ENCODE measurements at places on chromosomes 16 and 17.

DNA sequence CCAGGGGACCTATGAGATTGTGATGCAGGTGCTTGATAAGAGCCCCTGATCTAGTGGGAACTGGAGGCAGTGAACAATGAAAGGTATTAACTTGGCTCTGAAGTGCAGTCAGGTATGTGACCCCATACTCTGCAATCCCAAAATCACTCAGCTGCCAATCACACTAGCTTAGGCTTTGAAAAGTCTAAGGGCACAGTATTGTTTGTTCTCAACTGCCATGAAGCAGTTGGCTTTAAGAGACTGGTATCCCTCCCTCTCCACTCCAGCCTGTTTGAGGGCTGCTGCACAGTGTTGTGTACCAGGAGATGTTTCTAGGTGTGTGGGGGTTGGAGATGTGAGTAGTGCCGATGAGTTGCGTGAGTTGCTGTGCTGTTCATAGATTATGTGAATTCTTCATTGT lies 2.4 kb downstream of the YPEL2 start:
- DNase-seq = no peak

DNA sequence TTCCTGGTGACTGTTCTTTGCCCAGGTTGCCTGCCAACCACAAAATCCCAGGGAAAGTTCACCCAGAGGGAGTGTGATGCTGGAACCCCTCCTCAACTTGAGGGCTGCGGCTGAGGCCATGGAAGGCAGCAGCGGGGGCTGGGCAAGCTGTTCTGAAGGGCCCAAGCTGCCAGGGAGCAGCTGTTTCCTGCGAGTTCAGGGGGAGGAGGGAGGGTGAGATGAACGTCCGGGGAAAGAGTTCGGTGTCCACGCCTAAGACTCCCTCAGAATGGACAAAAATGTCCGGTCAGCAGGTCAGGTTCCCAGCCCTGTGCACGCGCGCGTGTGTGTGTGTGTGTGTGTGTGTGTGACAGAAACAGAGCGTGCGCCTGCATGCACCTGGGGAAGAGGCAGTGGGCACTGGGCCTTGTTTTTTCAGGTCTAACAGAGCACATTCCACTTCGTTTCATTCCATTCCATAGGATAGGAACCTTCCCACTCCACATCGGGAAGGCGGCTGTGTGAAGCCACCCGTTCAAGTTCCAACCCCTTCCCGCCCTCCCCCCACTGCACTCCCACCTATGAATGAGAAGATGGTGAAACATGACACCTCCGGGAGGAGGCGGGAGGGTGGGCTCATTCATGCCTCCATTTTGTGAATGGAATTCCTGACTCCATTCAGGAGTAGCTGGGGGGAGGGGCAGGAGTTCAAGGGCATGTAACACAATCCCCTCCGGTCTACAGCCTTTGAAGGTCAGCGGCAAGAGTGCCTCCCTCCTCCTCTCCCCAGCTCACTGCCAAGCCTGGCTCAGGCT lies 15.7 kb downstream of the ETV4 start:
- DNase-seq = peak; percentile 92

DNA sequence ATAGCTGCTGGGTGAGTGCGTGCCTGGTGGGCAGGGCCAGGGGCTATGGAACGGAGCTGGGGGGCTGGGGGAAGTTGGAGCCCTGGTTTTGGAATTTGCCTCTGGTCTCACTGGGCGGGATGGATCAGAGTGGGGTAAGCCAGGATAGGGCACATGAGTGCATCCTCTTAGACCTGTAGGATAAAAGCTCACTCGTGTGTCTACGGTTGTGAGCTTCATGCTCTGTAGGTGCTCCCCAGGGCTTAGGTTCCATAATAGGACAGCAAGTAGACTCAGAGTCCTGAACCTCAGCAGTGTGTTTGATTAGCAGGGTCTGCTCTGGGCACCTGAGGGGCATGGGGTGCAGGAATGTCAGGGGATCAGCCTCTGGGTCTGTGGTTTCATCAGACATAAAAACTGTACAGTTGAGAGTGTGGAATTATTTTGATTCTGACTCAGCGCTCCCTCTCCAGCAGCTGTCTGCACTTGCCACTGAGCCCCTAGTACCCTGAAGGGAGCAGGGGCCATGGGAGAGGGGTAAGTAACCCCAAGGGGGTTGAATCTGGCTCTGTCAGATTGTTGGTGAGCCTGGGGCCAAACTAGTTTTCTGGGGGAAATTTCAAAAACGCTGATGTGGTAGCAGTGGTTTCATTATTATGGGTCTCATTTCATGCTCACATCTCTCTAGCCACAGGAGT lies 84.2 kb upstream of the LGALS9 start:
- no peak for DNase-seq

- DNase-seq = no peak
Measured at GRCh38 chr16:78892951-78893733, 707.4 kb downstream of the MAF start.

- no peak for DNase-seq
Measured at GRCh38 chr17:61856035-61856434, 7.3 kb downstream of the BRIP1 start.

- DNase-seq = no peak
Measured at GRCh38 chr17:78147315-78147998, 1.3 kb downstream of the C17orf99 start.

- peak; percentile 63 for DNase-seq
Measured at GRCh38 chr16:31428279-31428597, at the start of gene COX6A2. COX6A2 (minus strand) TSS chr16:31428360; CDS start chr16:31428325, 35 bp downstream.

- no peak for DNase-seq
Measured at GRCh38 chr16:88553739-88554138, 16.5 kb upstream of the ZC3H18 start.

DNA sequence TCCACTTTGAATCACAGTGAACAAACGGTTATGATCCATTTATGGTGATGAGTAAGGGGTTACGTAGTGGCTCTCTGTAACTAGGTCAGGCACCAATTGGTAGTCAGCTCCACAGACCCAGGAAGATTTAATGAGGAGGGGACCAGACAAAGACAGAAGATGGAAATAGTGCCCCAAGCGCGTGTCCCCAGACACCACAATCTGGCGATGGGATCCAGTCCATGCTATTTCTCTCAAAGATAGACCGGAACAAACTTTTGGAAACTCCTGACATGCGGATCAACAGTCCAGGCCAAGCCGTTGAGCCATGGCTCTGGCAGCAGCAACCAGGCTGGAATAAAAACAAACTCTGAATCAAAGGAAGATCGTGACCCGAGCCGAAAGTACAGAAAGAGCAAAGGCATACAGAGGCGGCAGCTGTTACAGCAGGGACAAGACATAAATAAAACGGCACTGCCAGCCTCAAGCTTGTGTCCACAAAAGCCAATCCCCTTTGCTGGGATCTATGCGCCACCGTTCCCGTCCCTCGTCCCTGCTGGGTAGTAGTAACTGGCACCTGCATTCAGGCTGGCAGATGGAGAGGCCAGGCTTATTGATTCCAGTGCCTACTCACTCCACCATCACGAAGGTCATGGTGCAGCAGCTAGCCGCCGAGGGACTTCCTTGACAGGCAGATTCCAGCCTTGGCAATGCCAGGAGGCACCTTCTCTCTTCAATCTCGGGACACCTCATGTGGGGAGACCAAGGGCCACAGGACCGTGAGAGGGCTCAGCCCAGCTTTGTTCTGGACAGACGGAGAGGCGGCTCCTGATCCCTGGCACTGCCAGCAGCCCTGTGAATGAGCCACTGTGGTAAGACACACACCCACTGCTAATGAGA lies 50.2 kb downstream of the CDH11 start:
- no peak for DNase-seq
